ENCODE measurements at places on chromosomes 4 and X.

DNA sequence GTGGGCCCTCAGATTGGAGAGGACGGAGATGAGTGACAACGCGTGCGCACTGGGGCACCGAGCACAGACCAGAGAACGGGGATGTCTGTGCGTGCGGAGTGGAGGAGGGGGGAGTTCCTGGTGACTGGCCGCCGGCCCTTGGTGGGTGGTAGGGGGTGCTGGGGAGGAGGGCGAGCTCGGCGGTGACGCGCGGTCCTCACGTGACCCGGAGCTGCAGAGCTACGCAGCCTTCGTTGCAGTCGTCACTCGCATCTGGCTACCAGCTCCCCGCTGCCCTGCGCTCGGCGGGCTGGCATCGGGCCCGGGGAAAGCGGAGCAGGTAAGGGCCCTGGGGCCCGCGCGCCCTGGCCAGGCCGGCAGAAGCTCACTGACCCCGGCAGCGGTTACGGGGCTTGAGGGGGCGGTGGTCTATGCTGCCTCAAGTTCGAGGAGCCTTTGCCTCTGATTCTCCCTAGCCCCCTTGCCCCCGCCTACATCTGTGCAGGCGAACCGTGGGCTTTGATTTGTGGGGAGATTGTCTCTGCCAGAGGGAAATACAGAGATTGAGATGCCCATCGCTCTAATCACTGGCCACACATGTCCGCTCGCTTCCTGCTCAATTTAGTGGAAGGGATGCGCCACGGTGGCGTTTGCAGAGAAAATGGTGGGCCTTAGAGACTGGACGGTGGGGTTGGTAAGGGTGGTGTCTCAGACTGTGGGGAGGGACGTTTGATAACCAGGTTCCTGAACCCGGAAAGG, at the start of gene ARMCX4:
ARMCX4 (plus strand) TSS at position 245 of the 738 bp plus-strand sequence. CDS start 3,134 bp downstream, outside the sequence.
- no peak for DNase-seq

GRCh38 chrX:115098897-115099296, 81.5 kb upstream of the IL13RA2 start:
- no peak for DNase-seq

DNA sequence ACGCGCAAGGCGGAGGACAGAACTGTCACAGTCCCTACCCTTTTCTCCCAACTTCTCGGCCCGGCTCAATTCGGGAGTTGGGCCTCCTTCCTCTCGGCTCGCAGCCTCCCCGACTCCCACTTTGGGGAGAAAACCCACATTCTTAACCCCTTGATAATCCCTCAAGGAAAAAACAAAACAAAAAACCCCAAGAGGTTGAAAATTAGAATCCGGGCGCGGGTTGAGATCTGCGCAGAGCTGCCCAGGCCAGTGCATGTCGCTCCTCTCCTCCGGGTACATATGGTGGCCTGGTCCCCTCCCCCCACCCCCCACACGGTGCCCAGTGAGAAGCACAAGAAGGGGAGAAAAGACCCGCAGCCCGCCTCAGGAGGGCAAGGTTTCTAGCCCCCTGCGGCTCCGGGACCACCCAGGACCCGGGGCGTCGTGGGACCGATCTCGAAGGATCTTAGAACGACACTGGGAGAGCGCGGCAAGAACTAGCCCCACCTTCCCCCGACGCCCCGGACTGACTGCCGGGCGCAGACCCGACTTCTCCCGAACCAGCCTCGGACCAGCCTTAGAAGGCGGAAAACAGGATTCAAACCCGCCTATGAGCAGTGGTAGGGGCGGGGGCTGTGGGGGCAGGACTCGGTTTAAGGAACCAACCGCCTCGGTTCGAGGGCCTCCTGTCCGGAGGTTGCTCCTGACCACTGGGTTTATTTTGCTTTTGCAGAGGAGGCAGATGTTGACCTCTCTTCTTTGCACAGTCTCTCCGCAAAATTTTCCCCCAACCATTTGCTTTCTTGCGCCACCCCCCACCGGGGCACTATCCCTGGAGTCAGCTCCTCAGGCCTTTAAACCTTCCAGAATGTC, 2.5 kb upstream of the PDGFRA start:
- no peak for DNase-seq

DNA sequence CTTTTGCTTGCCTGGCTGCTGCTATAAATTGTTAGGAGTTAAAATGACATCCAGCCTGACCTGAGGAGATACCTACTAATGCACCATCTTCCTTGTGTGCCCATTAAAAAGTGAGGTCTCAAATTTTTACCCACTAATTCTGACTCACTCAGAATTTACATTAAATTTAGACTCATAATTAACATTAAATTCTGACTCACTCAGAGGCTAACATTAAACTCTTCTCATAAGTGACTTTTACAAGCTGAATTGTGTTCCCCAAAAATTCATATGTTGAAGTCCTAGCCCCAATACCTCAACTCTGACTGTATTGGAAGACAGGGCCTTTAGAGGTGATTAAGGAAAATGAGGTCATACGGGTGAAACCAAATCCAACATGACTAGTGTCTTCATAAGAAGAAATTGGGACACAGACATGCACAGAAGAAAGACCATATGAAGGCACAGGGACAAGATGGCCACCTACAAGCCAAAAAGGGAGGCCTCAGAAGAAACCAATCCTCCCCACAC, 11.8 kb downstream of the CASP6 start:
- no peak for DNase-seq

DNA sequence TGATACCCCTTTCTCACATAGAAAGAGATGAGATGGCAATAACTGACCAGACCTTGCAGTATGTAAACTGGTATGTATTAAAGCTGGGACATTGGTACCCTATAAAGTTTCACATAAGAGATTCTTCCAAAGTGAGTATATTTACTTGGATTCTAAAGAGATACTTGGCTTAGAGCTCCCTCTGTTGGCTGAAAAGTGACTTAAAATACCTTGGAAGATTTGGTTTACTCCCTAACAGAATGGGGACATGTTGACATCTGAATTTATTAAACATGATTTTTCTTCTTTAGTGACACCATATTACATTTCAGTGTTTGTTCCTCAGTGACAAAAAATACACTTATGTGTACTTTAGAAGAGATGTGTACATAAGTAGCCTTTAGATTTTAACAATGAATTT, 47.9 kb upstream of the RGN start:
- DNase-seq: no peak
